Activated naive CD4-positive, alpha-beta T cell treated with anti-CD3 and anti-CD28 coated beads for 36 hours (primary cell): ENCODE measurements at places on chromosomes 13 and 19. TPM values are rescaled to one million over a fixed set of nuclear protein-coding genes. Genes with fewer than 3 reads are reported as not detected.

The FAM98C gene
- total RNA-seq: 27.0 TPM

DNA sequence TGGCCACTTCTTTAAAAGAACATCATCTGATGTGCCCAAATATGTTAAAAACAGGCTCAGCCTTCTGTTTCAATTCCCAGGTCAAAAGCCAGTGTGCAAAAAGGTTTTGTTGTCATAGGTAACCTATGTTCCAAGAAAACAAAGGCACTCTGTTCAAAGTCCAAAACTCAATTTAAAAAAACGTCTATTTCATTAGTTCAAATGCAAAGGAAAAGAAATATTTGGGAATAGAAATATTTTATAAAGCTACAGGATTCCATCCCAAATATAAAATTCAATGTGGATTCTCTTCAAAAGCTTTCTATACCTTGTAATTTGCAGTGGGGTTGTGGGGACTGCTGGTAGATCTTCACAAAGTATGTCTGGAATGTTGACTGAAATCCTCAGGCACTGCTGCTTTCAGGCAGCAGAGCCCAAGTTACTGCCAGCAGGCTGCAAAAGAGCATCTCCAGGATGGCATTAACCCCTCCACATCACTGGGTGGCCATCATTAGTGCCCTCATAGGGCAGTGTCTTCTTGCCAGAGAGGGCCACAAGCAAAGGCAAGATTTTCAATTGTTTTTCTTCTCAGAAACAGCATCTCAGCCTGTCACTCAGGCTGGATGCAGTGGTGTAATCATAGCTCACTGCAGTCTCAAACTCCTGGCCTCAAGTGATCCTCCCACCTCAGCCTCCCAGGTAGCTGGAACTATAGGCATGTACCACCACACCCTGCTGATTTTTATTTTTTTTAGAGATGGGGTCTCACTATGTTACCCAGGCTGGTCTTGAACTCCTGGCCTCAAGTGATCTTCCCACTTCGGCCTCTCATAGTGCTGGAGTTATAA, 22.8 kb upstream of the STK24 start:
- DNase-seq: no peak

- DNase-seq: peak; percentile 83
Measured at GRCh38 chr19:8615813-8616596, 5.5 kb upstream of the ADAMTS10 start.

The FREM2 gene
- total RNA-seq: not detected

GRCh38 chr19:54107876-54108490, 5.3 kb downstream of the NDUFA3 start:
- DNase-seq: peak; percentile 1
